ENCODE measurements at places on chromosomes 1 and 21.
A peak's percentile ranks its signal among the peaks of the same experiment; 100 is the strongest.

DNA sequence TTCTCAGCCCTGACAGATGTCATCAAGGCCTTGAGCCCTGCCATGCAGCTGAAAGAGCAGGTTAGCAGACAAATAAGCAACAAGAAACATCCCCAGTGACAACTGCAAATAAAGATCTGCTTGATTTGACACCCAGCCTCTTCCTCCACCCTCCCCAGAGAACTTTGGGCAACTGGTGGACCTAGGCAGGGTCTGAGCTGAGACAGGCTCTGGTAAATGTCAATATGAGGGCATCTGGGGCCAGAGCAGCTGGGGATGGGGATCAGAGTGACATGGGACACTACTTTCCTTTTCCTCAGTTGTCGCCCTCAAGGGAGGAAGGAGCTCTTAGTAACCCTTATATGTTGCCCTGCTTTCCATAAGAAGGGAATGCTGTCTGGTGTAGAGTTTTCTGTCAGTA lies 544.1 kb downstream of the NEGR1 start:
- DNase-seq: no peak

GRCh38 chr1:59697150-59697800 lies 117.5 kb upstream of the HOOK1 start:
- no peak for DNase-seq

DNA sequence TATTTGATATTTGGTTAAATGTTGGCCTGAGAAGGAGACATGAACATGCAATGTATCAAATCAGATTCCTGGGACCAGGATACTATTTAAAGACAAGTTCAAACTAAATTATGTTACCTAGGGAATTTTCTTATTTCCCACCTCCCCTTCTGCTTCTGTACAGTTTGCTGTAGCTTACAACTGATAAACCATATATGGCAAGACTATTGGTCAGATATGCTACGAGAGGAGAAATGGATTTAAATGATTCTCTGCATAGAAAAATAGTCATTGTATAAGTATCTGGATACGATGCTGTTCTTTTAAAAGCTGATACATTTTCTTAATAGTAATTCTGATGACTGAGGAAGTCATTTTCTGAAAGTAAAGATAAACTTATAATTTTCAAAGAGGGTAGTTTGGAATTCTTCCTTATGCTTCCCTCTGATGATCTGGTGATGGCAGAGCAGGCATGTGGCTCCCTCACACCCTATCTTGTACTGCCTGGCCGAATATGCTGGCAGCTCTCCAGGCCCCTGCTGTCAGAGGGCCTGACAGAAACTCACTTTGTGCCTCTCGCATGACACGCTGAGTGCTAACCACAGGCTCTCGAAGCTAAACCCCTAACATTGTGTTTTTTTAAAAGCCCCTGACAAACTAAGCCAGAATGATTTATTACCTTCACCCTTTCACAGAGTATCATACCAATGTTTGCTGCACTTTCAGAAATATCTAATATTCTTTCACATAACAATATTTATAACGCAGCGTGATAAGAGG lies 19.4 kb downstream of the RRP15 start:
- DNase-seq: no peak

- no peak for DNase-seq
Measured at GRCh38 chr1:54607821-54608565, 15.3 kb downstream of the FAM151A start.

GRCh38 chr1:21298981-21299391 lies 8.7 kb upstream of the ECE1 start:
- DNase-seq: no peak

DNA sequence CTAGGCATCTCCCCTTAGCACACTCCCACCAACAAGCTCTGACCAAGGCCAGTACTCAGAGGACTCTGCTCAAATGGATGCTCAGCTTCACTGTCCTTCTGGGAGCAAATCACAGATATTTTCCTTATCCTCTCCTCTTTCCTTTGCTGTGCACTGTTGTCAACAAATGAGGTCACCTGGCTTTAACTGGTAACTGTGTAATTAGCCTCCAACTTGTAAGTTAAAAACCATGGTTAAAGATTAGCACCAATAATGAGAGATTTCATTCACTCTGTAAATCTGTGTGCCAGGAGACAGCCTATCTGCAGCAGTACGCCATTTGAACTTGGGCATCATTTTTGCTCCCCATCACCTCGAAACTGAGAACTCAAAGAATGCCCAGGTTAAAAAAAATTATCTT lies 149.5 kb downstream of the GABPA start:
- DNase-seq: no peak

DNA sequence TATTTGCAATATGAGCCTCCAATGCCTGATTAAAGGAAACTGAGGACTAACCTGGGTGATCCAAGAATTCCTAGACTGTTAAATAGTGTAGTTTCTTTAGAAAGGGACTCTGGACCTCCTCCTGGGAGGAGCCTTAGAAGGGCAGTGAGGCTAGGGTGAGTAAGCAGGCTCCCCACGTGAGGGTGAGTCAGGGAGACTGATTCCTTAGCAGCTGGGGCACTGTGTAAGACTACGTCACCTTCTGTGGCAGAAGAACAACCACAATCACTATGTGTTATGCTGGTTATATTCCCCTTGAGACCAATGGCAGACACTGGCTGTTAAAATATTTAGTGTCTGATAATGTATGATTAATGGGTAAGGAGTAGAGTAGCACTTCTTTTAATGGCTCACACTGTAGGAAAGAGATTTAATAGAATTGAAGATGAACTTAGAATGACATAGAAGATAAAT lies 53.3 kb upstream of the SYT14 start:
- DNase-seq: peak; percentile 29

GRCh38 chr1:115493834-115494233 lies 147.9 kb upstream of the VANGL1 start:
- DNase-seq: no peak

GRCh38 chr21:38067086-38067739 lies 151.0 kb upstream of the KCNJ6 start:
- no peak for DNase-seq

DNA sequence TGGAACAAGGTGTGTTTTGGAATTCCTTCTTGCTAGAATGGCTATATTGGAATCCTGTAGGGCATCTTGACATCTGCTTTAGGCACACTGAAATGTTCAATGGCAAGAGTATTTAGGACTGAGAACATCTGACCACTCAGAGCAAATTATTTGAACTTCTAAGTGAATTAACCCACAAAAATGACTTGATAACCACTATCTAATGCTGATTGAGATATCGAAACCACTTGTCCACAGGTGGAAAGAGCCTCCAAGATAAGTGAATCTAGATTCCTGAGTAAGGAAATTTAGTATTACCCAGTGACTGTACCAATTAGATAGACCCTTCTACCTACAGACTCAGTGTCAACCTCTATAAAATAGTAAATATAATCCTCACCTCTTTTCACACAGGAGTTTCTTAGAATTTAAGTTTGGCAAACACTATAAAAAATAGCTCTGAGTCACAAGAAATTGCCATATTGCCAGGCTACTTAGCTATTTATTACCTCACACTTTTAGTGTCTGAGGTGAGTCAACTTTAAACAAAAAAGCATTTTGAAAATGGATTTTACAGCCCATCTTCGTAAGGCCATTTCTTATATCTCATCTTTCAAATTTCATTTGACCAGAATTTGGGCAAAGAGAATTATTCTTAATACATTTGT lies 421.8 kb downstream of the PTBP2 start:
- DNase-seq: no peak

GRCh38 chr1:227062306-227062705 lies 122.2 kb downstream of the COQ8A start:
- no peak for DNase-seq

- DNase-seq: no peak
Measured at GRCh38 chr1:29810121-29811120, 574.1 kb downstream of the PTPRU start.

GRCh38 chr1:77392486-77392885 lies 110.7 kb downstream of the AK5 start:
- no peak for DNase-seq

GRCh38 chr1:112544751-112545150 lies 36.0 kb downstream of the WNT2B start:
- DNase-seq: no peak

- DNase-seq: no peak
Measured at GRCh38 chr1:247824023-247824422, at the start of gene OR14A16. Gene OR14A16 (minus strand): TSS chr1:247824119. CDS start chr1:247815729, 8,390 bp downstream.

GRCh38 chr21:33937931-33938339 lies 22.3 kb upstream of the ATP5PO start:
- no peak for DNase-seq

DNA sequence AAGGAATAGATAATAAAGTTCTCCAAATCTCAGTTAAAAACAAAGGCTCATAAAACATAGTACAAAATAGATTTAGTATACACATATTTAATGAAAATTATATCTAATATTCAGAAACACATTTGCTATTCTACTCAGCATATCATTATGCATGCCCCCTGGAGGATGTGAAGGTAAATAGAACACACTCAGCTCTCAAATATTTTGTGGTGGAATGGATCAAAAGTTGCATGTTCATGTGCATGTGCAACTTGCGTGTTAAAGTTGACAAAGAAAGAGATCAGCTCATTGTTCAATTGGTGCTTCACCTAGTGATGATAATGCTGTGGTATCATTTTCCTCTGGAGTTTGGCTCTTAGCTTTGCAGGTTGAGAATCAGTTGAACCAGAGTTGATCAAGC lies 4.9 kb upstream of the ZNF644 start:
- no peak for DNase-seq

DNA sequence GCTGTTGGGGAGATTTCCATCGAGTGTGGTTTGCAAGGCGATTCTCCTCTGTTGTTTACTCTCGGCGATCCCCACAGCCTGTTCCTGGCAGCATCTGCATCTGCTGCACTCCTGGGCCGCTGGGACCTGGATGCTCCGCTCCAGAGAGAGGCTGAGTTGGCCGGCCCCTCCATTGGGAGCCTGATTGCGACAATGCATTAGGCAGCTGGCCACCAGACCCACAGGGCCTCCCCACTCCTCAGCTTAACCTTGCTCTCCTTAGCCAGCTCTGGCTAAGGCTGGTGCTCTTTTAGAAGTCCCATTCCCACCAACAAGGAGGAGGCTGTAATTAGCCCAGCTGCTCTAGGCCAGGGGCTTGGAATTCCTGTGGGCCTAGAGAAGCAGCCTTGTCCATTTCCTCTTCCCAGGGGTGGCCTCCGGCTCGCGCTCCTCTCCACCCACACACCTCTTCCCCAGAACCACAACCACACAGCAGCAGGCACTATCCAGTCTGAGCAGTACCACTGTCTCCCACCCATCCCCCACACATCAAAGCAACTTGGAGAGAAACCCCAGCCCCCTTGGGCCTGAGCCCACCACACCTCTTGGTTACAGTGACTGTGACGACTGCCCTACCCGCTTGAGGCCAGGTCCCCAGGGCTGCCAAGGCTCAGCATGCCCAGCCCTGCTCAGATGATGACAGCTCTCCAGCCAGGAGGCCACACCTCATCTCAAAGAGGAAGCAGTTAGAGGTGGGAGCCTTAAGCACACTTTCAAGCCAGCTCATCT lies 193.8 kb upstream of the EDN2 start:
- no peak for DNase-seq

- DNase-seq: no peak
Measured at GRCh38 chr1:241591317-241591716, 48.9 kb downstream of the CHML start.

GRCh38 chr1:243963571-243963970 lies 87.5 kb upstream of the ZBTB18 start:
- DNase-seq: no peak

GRCh38 chr21:25323356-25323949 lies 283.8 kb downstream of the MRPL39 start:
- DNase-seq: no peak

- no peak for DNase-seq
Measured at GRCh38 chr1:187630653-187631380, 802.1 kb downstream of the PLA2G4A start.

- DNase-seq: no peak
Measured at GRCh38 chr1:113630340-113631327, 128.7 kb downstream of the PHTF1 start.

DNA sequence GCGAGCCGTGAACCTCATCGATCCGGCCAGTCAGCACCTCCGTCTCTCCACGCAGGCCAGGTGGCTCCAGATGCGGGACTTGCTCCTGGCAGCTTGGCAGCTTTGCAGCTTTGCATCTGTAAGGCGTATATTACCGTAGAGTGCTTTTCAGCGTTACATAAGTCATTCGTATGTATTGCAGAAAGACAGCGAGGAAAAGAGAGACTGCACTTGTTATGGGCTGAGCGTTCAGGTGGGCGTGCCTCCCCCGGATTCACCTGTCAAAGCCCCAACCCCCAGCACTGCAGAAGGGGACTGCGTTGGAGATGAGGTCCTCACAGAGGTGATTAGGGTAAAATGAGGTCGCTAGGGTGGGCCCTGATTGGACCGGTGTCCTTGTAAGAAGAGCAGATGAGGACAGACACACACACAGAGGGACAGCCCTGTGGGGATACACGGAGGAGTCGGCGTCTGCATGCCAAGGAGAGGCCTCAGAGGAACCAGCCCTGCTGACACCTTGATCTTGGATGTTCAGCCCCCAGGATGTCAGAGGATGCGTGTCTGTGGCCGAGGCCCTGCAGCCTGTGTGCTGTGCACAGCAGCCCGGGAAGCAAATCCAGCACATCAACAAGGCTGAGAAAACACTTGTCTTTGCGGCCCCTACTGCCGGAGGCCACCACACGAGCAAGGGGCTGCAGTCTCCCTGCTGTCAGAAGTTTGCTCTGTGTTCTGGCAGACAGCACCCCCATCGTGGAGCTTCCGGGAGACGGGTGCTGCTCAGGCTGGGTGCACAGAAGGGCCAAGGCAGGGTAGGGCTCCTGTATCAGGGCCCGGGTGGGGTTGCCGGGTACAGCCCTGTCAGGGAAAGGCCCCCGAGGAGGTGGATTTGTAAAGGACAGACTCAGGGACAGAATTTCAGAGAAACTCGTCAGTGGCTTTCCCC lies 10.9 kb upstream of the AGPAT3 start:
- DNase-seq: no peak

- no peak for DNase-seq
Measured at GRCh38 chr1:61110554-61110953, 28.2 kb downstream of the NFIA start.

- DNase-seq: no peak
Measured at GRCh38 chr1:154423304-154423987, 18.3 kb downstream of the IL6R start.
